ENCODE measurements at places on chromosomes 4 and X. TPM values are rescaled to one million over a fixed set of nuclear protein-coding genes. Genes with fewer than 3 reads are reported as not detected.

DNA sequence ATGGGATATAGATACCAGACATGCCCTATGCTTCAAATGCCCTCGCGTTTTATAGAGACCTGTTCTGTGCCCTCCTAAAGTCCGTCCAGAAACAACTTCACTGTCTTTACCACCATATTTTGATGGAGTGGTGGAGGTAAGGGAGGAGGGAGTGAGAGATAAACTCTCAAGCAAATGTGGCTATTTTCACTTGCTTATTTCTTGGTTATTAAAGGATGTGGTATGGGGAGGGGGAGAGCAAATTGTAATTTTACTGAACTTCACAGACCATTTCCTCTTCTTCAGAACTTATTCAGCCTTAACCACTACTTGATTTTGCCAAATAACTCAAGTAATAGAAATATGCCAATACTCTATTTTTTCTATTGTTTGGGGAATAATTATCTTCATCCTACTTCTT, 31.5 kb downstream of the GPR174 start:
- H3K4me1 ChIP-seq, result no peaks in the 10 kb centered on the region
- H3K27me3 ChIP-seq, result no peaks in the 10 kb centered on the region
- no peak for DNase-seq
- no peak overlapping the region for H3K4me3 ChIP-seq
- no peak overlapping the region for H3K27ac ChIP-seq
- H3K36me3 ChIP-seq, result no peaks in the 10 kb centered on the region

GRCh38 chrX:4263030-4263803, 549.8 kb upstream of the PRKX start:
- DNase-seq, result no peak
- no peak overlapping the region for H3K27ac ChIP-seq
- no peaks in the 10 kb centered on the region for H3K36me3 ChIP-seq
- H3K27me3 ChIP-seq, result no peaks in the 10 kb centered on the region
- no peak overlapping the region for H3K4me3 ChIP-seq

- H3K4me1 ChIP-seq, result peaks cover 34% of the 10 kb centered on the region
- H3K36me3 ChIP-seq, result peaks cover 10% of the 10 kb centered on the region
- peak overlapping the region; percentile 46 for H3K27ac ChIP-seq
- DNase-seq, result no peak
- H3K4me3 ChIP-seq, result no peak overlapping the region
These were observed 226.8 kb downstream of the CAMK2D start for GRCh38 chr4:113534711-113535110.

GRCh38 chr4:8115916-8116315, 42.7 kb downstream of the ABLIM2 start:
- H3K36me3 ChIP-seq, result no peaks in the 10 kb centered on the region
- peaks cover 17% of the 10 kb centered on the region for H3K4me1 ChIP-seq
- no peak overlapping the region for H3K27ac ChIP-seq
- H3K4me3 ChIP-seq, result no peak overlapping the region
- no peaks in the 10 kb centered on the region for H3K27me3 ChIP-seq

GRCh38 chrX:142938793-142939192, 86.9 kb upstream of the SPANXN4 start:
- no peaks in the 10 kb centered on the region for H3K36me3 ChIP-seq
- H3K4me3 ChIP-seq, result no peak overlapping the region

- H3K4me1 ChIP-seq, result no peaks in the 10 kb centered on the region
- no peak for DNase-seq
- H3K27me3 ChIP-seq, result no peaks in the 10 kb centered on the region
- no peaks in the 10 kb centered on the region for H3K36me3 ChIP-seq
- no peak overlapping the region for H3K4me3 ChIP-seq
These were observed 415.7 kb upstream of the NDST4 start for GRCh38 chr4:115529126-115529525.

- no peaks in the 10 kb centered on the region for H3K36me3 ChIP-seq
- H3K27me3 ChIP-seq, result no peaks in the 10 kb centered on the region
- no peak overlapping the region for H3K4me3 ChIP-seq
- DNase-seq, result no peak
- no peaks in the 10 kb centered on the region for H3K4me1 ChIP-seq
- no peak overlapping the region for H3K27ac ChIP-seq
These were observed 83.4 kb upstream of the LRPAP1 start for GRCh38 chr4:3615386-3616286.

The RTL9 gene
- 0.27 TPM for total RNA-seq

The RBMXL3 gene
- total RNA-seq, result not detected

The MUC7 gene
- not detected for total RNA-seq
